ENCODE measurements at places on chromosomes 1 and 21.

DNA sequence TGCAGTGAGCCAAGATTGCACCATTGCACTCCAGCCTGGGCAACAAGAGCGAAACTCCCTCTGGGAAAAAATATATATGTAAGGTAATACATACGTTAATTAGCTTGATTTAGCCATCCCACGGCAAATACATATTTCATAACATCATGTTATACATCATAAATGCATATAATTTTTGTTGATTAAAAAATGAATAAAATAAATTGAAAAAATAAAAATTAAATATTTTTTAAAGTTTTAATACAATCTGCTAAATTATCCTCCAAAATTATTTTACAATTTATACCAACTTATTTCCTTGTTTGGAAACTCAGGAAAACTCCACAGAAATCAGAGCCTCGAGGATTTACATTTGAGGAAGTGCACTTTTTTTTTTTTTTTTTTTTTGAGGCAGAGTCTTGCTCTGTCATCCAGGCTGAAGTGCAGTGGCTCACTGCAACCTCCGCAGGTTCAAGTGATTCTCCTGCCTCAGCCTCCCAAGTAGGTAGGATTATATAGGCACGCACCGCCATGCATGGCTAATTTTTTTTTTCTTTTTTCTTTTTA is 12.6 kb upstream of the IPO9 start:
- no peak for DNase-seq

DNA sequence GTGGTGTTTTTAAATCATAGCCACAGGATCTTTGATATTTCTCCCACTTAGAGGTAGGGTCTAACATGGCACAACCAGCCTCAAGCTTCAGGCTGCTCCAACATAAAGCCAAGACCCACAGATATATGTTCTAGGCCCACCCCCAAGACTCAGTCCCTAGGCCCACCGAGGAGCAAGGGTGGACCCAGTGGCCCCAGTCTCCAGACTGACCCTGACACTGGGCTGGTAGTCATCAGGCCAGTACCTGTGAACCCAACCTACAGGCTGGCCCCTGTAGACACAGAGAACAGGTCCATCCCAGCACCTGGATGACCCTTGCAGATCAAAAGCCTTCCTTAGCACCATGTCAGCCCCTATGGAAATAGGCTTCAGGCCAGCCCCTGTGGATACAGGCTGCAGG is 60.5 kb downstream of the NEGR1 start:
- no peak for DNase-seq

- DNase-seq = no peak
Observed at GRCh38 chr1:116372191-116372590, 853 bp upstream of the ATP1A1 start.

DNA sequence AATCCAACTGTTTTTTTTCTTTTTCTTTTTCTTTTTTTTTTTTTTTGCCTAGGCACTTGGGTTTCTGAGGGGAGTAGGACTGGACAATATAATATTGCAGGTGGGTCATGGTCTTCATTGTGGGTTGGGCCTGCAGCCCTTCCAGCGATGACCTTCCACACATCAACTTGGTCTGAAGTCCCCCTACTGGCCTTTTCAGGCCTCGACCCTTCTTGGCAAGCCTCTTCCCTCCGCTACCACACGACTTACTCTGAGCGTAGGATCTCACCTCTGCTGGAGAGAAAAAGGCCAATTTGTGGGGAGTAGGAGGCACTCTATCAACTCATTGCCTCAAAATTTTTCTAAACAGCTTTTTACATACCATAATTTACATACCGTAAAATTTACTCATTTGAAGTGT is 51.1 kb upstream of the GRIK3 start:
- no peak for DNase-seq

DNA sequence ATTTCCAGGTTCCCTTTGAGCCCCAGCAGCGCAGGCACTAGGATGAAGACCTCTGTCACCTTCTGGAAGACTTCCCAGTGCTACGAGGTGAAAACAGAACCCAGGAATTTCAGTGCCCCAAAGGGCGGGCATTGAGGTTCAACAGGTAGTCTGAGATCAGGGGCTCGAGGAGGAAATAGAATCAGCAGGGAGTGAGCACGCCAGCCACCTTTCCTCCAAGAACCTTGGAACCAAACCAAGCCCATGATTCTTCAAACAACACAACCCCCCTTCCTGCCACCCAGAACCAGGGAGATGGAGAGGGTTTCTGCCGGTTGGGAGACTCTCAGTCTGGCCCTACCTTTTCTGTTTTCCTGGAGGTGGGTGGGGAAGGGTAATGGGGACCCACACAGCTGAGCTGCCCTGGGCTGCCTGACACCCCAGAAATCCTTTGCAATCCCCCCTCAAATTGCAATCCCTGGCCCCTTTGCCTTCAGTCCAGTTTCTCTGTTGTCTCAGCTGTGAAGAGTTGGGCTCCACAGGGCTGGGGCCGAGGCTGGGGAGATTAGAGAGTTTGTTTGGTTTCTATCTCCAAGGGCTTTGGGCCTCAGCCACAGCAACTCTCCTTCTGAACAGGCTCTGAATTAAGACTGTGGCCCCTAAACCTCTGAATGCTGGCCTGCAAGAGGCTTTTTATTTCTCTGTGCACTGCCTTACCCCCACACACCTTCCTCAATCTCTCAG is 11.9 kb downstream of the SLC41A1 start:
- no peak for DNase-seq

GRCh38 chr1:80248886-80249285 is 1242.4 kb upstream of the ADGRL4 start:
- no peak for DNase-seq

- DNase-seq = no peak
Observed at GRCh38 chr1:246503341-246503740, 3.7 kb downstream of the SMYD3 start.

DNA sequence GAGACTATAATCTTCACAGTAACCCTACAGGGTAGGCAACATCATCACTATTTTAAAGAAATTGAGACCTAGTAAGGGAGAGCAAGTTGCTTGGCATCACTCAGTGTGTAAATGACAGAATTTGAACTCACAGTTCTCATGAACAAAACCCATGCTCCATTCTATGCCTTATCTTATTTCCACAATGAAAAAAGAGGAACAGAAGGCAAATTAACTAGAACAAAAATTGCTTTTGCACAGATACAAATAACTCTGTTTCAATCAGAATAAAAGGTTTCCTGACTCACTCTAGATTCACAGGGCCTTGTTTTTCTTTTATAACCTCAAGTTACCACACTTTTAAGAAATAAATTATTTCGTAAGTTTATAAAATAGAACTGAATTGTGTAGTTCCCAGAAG is 90.1 kb downstream of the UCHL5 start:
- no peak for DNase-seq

DNA sequence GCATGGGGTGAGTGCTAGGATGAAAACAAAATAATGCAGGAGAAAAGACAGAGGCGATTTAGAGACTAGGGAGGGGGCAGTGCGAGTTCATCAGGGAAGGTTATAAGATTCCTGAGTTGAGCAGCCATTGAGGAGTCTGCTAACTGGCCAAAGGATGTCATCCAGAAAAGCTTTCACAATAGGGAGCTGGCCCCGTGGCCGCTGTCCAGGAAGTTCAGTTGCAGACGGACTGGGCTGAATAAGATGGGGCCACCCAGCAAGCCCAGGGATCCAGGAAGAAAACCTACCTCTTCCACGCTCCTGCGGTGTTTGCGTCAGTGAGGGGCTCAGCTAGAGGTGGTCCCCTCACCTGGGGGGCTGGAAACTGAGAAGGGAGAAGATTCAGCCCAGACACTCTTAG is 4.0 kb upstream of the PKP1 start:
- DNase-seq = no peak

- no peak for DNase-seq
Observed at GRCh38 chr1:24172598-24172997, 14.5 kb downstream of the IFNLR1 start.

GRCh38 chr1:188023206-188023605 is 1194.5 kb downstream of the PLA2G4A start:
- no peak for DNase-seq

GRCh38 chr1:226001963-226002666 is 3.0 kb upstream of the SDE2 start:
- DNase-seq = peak; percentile 48

DNA sequence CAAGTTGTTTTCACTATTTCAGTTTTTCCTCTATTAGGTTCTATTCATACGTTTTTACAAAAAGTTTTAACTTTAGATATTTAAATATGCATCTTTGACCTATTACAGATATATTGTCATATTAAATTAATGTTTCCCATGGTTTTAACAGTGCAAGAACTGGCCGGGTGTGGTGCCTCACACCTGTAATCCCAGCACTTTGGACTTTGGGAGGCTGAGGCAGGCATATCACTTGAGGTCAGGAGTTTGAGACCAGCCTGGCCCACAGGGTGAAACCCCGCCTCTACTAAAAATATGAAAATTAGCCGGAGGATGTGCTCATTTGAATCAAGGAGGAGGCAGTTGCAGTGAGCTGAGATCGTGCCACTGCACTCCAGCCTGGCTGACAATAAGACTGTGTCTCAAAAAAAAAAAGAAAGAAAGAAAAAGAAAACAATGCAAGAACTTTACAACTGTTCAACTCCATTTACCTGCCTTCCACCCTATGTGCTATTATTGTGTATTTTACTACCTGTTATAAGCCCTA is 19.8 kb upstream of the TINAGL1 start:
- no peak for DNase-seq

- DNase-seq = no peak
Observed at GRCh38 chr1:159851407-159851806, 11.1 kb downstream of the VSIG8 start.

- no peak for DNase-seq
Observed at GRCh38 chr1:101964708-101965107, 32.0 kb downstream of the OLFM3 start.

DNA sequence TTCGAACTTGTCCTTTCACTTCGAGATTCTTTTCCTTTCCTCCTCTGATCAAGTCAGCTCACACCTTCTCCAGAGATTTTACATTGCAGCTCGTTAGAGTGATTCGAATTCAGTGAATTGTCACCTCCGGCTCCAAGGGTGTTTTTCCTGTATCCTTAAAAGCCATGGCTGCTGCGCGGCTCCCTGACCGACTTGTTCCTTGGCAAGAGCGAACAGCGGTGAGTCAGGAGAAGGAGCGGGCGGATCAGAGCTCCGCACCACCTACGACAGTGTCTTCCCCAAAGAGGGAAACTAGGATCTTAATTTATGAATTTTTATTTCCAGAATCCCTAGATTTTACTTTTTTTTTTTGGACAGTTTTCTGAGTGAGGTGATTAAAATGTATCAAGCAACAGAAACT is 204.4 kb upstream of the ADGRL2 start:
- DNase-seq = no peak

DNA sequence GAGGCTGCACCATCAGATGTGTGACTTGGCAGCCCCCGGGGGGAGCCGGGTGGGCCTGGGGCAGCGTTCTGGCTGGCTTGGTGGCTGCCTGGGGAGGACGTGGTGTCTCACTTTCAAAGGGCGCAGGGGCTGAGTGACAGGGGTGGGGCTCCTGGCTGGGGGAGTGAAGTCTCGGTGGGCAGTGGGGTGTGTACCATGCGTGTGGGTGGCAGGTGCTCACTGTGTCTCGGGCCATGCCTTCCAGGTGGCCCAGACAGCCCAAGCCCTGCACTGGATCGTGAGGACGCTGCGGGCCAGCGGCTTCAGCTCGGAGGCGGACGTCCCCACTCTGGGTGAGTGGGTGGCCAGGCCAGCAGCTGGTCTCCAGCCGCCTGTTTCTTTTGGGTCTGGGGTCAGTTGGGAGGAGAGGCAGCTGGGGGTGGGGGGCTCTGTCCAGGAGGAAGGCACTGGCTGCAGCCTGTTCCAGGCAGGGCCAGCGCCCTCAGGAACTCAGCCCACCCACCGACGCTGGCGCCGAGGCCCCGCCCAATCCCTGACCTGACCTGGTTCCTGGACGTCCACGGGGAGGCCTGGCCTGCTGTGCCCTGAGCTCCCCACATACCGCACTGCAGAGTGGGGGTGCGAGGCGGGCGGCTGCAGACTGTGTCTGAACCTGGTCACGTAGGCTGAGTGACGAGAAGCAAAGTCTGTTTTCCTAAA is 30.6 kb upstream of the LRRC3 start:
- peak; percentile 54 for DNase-seq

GRCh38 chr1:73593804-73594203 is 604.2 kb downstream of the LRRIQ3 start:
- DNase-seq = no peak

DNA sequence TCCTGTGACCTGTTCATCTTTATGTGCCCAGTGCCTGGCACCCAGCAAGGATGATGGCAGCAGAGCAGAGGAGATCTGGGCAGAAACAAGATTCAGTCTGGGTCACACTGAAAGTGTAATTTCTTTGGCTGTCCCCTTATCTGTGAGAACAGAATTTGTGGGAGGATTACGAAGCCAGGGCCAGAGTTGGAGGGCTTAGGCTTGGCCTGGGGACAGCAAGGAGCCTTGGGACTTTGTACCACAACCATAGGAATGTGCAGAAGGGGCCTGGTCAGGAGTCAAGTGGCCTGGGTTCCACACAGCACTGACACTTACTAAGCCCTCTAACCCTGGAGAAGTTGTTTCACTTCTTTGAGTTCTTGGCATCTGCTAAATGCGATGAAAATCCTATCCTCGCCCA is 12.8 kb downstream of the PMVK start:
- DNase-seq = no peak

DNA sequence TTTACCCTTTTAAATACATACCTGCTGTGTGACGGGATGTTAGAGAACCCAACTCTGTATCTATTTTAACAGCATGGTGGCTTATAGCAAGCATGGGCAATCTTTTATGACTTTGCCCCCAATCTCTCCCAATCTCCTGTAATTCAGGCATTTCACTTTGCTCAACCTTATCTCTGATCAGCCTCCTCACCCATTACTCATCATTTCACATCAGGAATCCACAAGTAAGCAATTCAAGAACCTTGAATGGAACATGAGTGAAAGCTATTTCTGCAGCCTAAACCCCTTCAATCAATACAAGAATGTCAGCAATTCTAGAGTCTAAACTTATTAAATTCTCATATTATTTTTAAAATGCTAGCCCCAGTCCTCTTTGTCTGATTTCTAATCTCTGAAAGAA is 199.8 kb downstream of the ST6GALNAC3 start:
- no peak for DNase-seq

- peak; percentile 82 for DNase-seq
Observed at GRCh38 chr1:3618881-3619671, 5.7 kb upstream of the TPRG1L start.

- no peak for DNase-seq
Observed at GRCh38 chr21:25717491-25718147, 17.1 kb downstream of the ATP5PF start.

- DNase-seq = no peak
Observed at GRCh38 chr1:204887846-204888245, 17.2 kb downstream of the NFASC start.

DNA sequence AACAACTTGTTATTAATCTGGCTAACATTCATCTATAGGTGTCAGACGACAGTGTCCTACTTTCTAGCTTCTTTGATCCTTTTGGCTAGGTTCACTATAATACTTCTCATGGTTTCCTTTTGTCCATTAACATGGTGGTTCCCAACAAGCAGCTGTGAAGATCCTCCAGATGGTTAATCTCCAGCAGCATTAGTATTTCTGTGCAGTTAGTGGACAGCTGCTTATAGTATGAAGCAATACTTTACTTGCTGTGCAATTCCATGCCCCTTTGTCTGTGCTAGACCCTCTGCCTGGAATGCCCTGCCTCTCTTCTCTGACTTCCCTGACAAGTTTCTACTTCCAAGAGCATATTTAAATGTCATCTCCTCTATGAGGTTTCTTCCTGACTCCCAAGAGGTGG is 41.7 kb upstream of the ARHGAP29 start:
- no peak for DNase-seq
